ENCODE measurements at places on chromosomes 4 and X.
A peak's percentile ranks its signal among the peaks of the same experiment; 100 is the strongest.

- H3K27ac ChIP-seq = no peak overlapping the region
- H3K4me1 ChIP-seq = no peaks in the 10 kb centered on the region
These were observed 123.7 kb downstream of the CBLL2 start for GRCh38 chrX:22396408-22396807.

DNA sequence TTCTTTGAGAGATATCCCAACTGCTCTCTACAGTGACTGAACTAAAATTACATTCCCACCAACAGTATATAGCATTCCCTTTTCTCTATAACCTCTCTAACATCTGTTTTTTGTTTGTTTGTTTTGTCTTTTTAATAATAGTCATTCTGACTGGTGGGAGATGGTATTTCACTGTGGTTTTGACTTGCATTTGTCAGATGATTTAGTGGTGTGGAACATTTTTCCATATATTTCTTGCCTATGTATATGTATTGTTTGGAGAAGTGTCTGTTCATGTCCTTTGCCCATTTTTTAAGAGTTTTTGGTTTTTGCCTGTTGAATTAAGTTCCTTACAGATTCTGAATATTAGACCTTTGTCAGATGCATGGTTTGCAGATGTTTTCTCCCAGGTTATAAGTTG is 9.0 kb downstream of the USO1 start:
- no peak overlapping the region for H3K27ac ChIP-seq
- no peak overlapping the region for H3K4me3 ChIP-seq
- no peaks in the 10 kb centered on the region for H3K27me3 ChIP-seq
- no peak for DNase-seq
- H3K4me1 ChIP-seq = peaks cover 41% of the 10 kb centered on the region
- no peaks in the 10 kb centered on the region for H3K36me3 ChIP-seq

- no peaks in the 10 kb centered on the region for H3K4me1 ChIP-seq
- peak overlapping the region; percentile 52 for H3K27ac ChIP-seq
- H3K27me3 ChIP-seq = peaks cover 5% of the 10 kb centered on the region
- H3K36me3 ChIP-seq = no peaks in the 10 kb centered on the region
- DNase-seq = no peak
These were observed 21.3 kb downstream of the ABCG2 start for GRCh38 chr4:88137112-88137511.

DNA sequence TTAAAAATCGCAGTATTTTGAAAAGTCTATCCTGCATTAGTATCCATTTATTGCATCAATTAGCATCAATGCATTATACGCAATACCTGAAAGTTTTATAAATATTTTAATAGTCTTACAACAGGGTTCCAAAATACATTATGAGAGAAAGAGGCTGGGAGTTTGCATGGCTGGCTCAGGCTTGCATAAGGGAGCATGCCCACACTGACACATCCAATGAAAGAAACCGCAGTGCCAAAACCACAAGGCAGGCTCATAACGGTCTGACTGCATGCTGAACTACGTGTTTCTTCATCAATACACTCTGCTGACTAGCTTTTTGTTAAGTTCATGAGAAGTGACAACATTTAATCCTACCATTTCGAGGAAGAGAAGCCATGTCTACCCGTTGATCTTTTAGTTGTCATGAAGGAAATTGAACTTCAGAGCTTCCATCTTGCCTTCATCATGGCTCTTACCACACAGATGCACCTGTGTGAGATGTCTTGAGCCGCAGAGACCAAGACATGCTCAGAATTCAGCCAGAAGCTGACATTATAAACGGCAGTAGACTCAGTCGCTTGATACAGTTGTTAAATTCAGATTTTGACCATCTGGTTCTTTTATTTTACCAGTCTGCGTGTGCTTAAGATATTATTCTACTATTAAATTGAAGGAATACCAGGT is 168.8 kb upstream of the FRG1 start:
- no peaks in the 10 kb centered on the region for H3K4me1 ChIP-seq
- no peaks in the 10 kb centered on the region for H3K36me3 ChIP-seq
- no peaks in the 10 kb centered on the region for H3K27me3 ChIP-seq
- no peak overlapping the region for H3K4me3 ChIP-seq
